AG04450 (cell line): ENCODE measurements at places on chromosomes 13 and 19. TPM values are rescaled to one million over a fixed set of nuclear protein-coding genes. Genes with fewer than 3 reads are reported as not detected.

Gene NFIC
- 3.9 and 7.7 TPM in 2 replicates for polyA plus RNA-seq

Gene CD37
- polyA plus RNA-seq: not detected in 2 replicates

Gene IRGC
- not detected in 2 replicates for polyA plus RNA-seq

Gene C5AR1
- polyA plus RNA-seq: 0.50 and 0.53 TPM in 2 replicates

Gene ZNF580
- polyA plus RNA-seq: 7.3 and 14.0 TPM in 2 replicates

Gene CEACAM4
- not detected in 2 replicates for polyA plus RNA-seq

Gene IL17D
- polyA plus RNA-seq: 3.0 and 3.2 TPM in 2 replicates

Gene FUZ
- 6.9 and 9.0 TPM in 2 replicates for polyA plus RNA-seq

Gene KLK12
- not detected in 2 replicates for polyA plus RNA-seq

Gene USHBP1
- not detected in 2 replicates for polyA plus RNA-seq

Gene ZNF835
- polyA plus RNA-seq: not detected in 2 replicates

Gene ZNF224
- 14.4 and 17.5 TPM in 2 replicates for polyA plus RNA-seq

Gene IRS2
- polyA plus RNA-seq: 1.5 TPM in 2 replicates

Gene KRTDAP
- polyA plus RNA-seq: not detected in 2 replicates

Gene ICAM5
- polyA plus RNA-seq: 3.8 and 5.3 TPM in 2 replicates

Gene CLDN10
- not detected in 2 replicates for polyA plus RNA-seq

Gene ZNF296
- polyA plus RNA-seq: not detected in 2 replicates

Gene FOSB
- polyA plus RNA-seq: 1.3 and 1.7 TPM in 2 replicates

Gene NECTIN2
- polyA plus RNA-seq: 80.2 and 110 TPM in 2 replicates

Gene TMEM255B
- polyA plus RNA-seq: 4.1 and 4.3 TPM in 2 replicates

Gene ZNF99
- not detected in 2 replicates for polyA plus RNA-seq

Gene LHB
- polyA plus RNA-seq: 0.31 TPM in 1 of 2 replicates, not detected in the other

Gene ZNF665
- 3.2 and 4.1 TPM in 2 replicates for polyA plus RNA-seq

Gene SSC5D
- 2.1 and 3.1 TPM in 2 replicates for polyA plus RNA-seq

Gene EPSTI1
- 4.0 and 6.0 TPM in 2 replicates for polyA plus RNA-seq

Gene C3
- polyA plus RNA-seq: 1.6 and 1.8 TPM in 2 replicates

Gene PSPN
- polyA plus RNA-seq: 0.41 and 0.57 TPM in 2 replicates

Gene ZNF681
- 0.36 and 0.82 TPM in 2 replicates for polyA plus RNA-seq

Gene DPRX
- not detected in 2 replicates for polyA plus RNA-seq

Gene PRRG2
- polyA plus RNA-seq: 0.31 and 0.35 TPM in 2 replicates

Gene CCNA1
- polyA plus RNA-seq: not detected in 2 replicates

Gene PSG2
- 0.71 and 1.0 TPM in 2 replicates for polyA plus RNA-seq
